Stimulated activated CD8-positive, alpha-beta memory T cell treated with anti-CD3 and anti-CD28 coated beads, Interleukin-4, amount 100 ng/mL, for 1 hour (primary cell): ENCODE measurements at places on chromosomes 7 and 10.

- DNase-seq, result no peak
These were observed 54.7 kb downstream of the HSPA12A start for GRCh38 chr10:116687633-116688032.

GRCh38 chr7:152588350-152588749 lies 87.6 kb downstream of the XRCC2 start:
- no peak for DNase-seq

DNA sequence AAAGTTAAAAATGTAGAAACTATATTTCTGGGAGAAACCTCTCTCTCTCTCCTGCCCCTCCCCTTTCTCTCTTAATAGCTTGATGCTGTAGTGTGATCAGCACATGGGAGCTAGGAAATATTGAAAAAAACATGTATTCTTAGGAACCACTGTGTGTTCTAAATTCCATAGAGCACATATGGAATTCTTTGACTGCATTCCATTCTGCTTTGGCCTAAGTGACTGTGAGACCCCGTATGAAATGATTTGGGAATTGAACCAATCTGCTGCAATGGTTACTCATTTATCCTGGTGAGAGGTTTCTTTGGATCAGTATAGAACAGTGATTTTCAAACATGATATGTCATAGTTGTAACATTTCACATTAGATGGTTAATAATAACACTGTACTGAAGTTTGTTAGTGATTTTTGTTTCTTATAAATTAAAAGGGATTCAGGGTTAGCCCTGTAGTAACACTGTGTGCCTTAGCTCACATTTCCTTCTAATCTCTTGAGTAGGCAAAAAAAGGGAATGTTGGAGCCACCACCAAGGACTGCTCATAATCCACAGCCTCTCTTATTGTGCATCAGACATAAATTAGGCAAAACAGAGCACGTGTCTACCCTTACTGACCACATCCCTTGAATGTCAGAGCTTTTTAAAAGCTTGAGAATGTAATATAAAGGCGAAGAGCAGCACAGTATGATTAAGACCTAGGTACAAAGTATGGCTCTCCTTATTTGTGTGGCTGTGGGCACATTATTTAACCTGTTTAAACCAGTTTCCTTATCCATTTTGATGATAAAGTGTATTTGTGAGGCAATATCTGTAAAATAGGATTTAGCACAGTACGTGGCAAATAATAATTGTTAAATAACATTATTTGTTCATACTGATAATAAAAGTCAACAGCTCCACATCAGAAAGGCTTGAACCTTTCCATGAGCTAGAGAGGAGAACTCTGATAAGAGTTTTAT lies 69.1 kb downstream of the FAM185A start:
- no peak for DNase-seq

DNA sequence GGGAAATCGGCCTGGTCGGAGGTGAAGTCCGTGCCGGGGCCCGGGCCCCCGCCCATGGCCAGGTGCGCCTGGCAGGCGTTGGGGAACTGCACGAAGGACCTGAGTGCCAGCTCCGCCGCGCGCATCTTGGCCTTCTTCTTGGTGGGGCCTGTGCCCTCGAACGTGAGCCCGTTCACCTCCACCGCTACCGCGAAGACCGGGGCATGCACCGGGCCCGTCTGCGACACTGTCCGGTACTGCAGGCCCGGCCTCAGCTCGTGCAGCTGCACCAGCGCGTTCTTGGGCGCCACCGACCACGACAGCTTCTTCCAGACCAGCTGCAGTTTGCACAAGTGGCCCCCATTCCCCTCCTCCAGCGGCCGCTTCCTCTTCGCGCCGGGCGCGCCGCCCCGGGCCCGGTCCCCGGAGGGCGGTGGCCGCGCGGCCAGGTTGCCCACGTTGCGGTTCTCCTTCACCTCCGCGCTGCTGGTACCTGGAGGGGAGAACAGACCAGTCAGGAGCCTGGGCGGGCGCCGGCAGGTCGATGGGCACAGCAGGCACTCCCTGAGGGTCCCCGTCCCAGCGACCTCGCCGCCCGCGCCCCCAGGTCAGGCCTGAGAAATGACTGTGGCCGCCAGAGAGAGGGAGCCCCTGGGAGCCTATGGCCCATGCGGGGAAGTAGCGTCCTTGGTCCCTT lies 307.4 kb downstream of the WDR37 start:
- DNase-seq, result no peak

GRCh38 chr7:95250571-95250970 lies 73.8 kb downstream of the PON1 start:
- no peak for DNase-seq
